Stimulated activated CD8-positive, alpha-beta memory T cell treated with anti-CD3 and anti-CD28 coated beads, Interleukin-7, amount 100 ng/mL, for 1 hour (primary cell): ENCODE measurements at places on chromosomes 13 and 19.

DNA sequence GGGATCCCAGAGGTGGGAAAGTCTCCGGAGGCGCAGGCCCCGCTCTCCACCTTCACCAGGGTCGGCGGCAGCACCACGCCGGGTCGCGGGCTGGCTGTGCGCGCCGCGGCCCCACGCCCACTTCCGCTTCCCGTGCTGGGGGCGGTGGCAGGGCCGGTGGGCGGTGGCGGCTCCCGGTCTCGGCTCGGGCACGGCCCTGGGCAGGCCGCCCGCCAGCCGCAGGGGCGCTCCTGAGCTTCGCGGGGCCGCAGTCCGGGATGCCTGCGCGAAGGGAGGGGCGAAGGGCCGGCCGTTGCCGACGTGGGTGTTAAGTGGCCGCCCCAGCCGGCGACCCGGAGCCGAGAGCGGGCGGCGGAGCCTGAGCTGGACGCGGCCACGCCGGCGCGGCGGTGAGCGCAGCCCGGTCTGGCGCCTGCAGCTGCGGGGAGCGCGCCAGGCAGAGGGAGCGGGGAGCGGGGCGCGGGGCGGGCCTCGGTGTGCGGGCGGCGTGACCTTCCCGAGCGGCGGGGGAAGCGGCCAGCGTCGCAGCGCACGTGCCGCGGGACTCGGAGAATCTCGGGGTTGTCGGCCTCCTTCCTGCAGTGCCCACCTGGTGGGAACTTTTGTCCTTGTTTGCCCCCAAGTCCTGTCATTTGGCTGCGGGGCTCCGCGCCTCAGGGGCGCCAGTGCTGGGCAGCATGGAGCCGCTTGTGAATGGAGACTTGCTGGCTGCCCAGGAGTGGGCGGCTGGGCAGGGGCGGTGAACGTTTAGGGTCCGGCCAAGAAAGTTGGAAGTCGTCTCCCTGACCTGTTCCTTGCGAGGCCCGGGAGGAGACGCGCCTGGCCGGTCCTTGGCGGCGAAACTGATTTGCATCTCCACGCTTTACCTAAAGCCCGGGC, at the start of gene SLC25A15:
SLC25A15 (plus strand) TSS at position 337 of the 879 bp plus-strand sequence. CDS start 3,616 bp downstream, outside the sequence.
- peak; percentile 46 for DNase-seq

DNA sequence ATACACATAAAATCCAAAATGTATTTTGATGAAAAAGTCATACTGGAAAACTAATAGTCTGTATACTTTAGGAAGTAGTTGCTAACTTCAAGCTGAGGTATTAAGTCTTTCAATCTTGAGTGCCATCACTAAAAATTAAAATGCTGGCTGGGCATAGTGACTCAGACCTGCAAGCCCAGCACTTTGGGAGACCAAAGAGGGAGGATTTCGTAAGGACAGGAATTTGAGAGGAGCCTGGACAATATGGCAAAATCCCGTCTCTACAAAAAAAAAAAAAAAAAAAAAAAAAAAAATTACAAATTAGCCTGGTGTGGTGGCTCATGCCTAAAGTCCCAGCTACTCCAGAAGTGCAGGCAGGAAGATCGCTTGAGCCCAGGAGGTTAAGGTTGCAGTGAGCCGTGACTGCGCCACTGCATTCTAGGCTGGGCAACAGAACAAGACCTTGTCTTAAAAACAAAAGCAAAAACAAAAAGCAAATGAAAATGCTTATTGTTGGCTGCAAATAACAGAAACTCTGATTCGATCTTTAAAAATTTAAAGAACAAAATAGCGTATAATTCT, 1994.2 kb upstream of the PCDH20 start:
- DNase-seq, result no peak

DNA sequence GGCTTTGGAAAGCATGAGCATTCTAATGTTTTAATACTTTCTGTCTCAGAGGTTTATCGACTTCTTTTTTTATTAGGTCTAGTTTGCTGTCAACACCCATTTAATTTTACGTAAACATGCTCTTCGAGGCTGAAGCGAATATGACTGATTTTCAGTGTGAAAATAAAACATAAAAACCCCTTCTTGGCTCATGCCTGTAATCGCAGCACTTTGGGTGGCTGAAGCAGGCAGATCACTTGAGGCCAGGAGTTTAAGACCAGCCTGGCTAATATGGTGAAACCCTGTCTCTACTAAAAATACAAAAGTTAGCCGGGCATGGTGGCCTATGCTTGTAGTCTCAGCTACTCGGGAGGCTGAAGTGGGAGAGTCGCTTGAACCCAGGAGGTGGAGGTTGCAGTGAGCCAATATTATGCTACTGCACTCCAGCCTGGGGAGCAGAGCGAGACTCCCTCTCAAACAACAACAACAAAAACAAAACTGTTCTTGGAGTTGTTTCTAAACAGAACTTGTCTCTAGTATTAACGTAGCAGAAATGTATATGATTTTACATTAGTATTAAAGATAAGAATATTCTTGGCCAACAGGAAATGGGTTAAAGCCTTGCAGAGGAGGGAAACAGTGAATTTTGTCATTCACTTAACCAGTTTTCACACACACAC, 7.1 kb upstream of the IGFL3 start:
- DNase-seq, result no peak

GRCh38 chr13:43804461-43805070, 17.8 kb upstream of the ENOX1 start:
- DNase-seq, result no peak

DNA sequence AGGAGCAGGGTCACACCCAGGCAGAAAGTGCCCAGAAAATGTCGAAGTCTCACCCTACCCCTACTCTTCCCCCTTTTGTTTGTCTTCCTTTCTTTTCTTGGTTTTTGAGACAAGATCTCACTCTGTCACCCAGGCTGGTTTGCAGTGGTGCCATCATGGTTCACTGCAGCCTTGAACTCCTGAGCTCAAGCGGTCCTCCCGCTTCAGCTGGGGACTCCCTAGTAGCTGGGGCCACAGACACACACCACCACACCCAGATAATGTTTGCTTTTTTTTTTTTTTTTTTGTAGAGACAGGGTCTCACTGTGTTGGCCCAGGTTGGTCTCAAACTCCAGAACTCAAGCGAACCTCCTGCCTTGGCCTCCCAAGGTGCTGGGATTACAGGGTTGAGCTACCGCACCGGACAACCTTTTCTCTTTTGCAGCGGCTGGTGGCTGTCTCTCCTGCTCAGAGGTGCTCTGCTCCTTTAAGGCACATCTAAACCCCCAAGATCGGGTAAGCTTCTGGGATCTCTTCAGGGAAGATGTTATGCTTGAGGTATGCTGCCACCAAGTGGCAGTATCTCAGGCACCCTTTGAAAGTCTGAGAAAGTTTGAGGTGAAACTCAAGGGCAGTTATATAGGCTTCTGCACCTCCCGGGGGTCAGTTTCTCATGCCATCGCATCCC, 22.4 kb upstream of the EBI3 start:
- DNase-seq, result no peak

DNA sequence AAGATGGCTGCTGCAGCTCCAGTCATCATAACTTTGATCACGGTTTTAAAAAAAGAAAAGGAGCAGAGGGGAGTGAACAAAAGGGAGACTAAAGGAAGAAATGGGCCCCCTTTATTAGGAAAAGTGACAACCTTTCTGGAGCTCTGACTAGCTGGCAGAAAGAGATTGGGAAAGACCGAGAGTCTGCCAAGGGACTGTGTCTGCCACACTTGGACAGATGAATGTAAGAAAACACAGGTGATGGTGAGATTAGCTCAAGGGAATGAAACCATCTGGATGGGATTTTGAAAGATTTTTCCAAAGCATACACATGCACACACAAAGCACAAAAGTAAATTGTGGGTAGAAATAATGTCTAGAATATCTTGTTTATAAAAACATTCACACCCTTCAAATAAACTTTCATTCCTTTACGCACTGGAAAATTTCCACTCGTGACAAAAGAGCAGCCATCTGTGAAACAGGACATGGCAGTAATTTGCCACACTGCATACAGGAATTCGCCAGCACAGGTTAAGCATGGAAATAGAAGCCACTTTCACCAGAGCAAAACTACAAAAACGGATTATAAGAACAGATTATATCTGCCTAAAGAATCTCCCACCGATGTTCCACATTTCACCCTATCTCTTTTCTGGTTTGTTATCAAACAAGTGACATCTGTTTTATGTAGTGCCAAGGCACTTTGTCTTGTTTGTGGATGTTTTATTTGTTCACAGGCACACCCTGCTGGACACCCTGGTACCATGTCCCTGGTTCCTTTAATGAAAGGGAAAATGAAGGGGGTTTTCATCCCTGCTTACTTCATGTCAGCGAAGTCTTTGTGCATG, 819.5 kb downstream of the DIAPH3 start:
- no peak for DNase-seq

- no peak for DNase-seq
Measured at GRCh38 chr13:113928685-113929627, 44.9 kb downstream of the C13orf46 start.

- DNase-seq, result no peak
Measured at GRCh38 chr19:13865571-13866462, 11.1 kb upstream of the NANOS3 start.

DNA sequence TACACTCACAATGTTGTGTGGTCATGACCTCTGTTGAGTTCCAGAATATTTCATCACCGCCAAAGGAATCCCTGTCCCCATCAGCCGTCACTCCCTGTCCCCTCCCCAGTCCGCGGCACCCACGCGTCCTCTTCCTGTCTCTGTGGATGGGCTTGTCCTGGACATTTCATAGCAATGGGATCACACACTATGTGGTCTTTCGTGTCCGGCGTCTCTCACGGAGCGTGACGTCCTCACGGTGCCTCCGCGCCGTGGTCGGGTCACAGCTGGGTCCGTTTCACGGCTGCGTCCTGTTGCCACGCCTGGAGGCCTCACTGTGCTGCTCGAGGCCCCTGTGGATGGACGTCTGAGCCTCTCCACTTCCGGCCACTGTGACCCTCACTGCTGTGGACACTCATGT, 6.6 kb downstream of the AZU1 start:
- no peak for DNase-seq

- no peak for DNase-seq
Measured at GRCh38 chr19:30274987-30275386, 97.2 kb upstream of the ZNF536 start.

GRCh38 chr19:49119411-49120324, at the start of gene PPFIA3:
Gene PPFIA3 (plus strand): TSS chr19:49119544. CDS start chr19:49127874, 8,330 bp downstream.
- no peak for DNase-seq

DNA sequence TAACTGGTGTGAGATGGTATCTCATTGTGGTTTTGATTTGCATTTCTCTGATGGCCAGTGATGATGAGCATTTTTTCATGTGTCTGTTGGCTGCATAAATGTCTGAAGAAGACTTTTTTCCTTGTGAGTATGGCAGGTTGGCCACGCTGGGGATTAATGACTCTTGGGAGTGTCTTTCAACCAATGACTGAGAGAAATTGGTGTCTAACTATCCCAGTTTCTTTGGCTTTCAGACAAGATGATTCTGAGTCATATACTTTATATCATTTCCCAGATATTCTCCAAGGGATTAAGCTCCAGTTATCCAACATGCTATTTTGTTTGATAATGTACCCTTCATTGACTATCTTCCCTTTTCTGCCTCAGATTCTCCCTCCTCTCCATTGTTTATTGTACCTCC, 35.5 kb upstream of the CSNK1A1L start:
- DNase-seq, result no peak

DNA sequence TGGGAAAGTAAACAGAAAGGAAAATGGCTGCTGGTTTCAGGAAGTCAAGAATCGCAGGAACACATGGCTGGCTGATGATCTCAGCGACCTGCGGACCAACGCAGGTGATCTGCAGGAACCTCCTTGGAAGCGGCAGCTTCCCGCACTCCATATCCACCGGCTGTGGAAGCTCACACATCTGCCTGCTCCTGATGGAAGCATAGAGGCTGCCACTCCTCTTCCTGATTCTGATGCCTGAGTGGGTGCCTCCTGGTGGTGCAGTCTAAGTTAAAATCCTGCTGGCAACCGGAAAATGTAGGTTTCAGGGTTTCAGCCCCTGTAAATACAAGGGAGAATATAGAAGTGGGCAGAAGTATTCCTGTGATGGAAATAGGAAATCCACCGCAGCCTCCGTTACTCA, 75.5 kb downstream of the TNFSF13B start:
- DNase-seq, result no peak

GRCh38 chr19:19215792-19216191, 4.0 kb downstream of the NCAN start:
- no peak for DNase-seq

DNA sequence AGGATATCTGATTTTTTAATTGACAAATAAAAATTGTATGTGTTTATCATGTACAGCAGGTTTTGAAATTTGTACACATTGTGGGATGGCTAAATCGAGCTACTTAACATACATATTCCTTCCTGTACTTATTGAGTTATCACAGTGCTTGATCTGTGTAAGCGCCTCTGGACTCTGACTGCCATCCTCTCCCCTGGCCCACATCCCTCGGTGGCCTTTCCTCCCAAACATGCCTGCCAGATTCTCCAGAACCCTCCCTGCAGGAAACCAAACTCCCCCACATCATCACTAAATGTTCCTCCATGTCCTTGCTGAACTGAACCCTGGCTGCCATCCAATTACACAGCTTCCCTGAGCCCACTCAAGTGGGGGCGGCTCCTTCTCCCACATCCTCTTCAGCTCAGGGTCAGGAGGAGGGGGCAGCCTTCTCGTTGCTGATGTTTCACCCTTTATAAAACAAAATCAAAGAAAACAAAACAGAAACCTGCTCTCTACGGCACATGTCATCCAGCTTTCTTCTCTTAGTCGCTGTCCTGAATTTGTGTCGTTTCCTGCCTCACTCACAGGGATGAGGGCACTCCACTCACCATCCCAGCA, 97.1 kb upstream of the SPATA13 start:
- DNase-seq, result no peak

- no peak for DNase-seq
Measured at GRCh38 chr19:10271543-10272086, 695 bp downstream of the ICAM1 start.

DNA sequence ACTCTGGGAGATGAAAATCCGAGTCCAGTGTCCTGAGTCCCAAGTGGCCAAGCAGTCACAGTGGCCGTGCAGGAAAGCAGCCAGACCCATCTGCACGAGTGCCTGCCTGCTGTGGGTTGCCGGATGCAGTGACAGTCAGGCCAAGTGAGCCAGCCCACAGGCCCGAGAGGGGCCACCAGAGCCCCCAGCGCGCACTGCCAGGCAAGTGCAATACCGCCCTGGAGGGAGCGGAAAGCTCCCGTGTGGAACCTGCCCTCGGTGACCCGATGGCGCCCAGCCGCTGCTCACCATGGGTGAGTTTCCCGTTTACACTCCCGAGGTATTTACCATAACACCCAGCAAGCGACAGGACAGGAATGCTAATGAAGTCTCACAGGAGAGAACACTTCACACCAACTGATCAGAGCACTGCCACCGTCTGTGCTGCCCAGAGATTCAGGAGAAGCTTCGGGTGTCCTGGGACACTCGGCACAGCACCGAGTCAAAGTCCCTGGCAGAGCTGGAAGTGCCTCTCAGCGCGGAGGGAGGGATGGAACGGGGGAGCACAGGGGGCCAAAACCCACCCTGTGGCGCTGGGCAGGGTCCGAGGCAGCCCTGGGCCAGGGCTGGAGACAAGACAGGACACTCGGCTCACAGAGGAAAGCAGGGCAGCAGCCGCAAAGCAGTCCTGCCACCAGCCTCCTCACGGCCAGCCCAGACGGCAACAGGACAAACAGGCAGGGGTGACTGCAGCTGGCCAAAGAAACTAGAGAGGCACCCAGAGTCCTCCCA, 21.3 kb upstream of the TINCR start:
- DNase-seq, result no peak

- DNase-seq, result no peak
Measured at GRCh38 chr13:29936051-29936813, 85.8 kb upstream of the UBL3 start.

GRCh38 chr13:100306434-100306999, 217.6 kb downstream of the PCCA start:
- no peak for DNase-seq

GRCh38 chr19:48705431-48705830, 9.7 kb downstream of the FUT2 start:
- DNase-seq, result no peak

- DNase-seq, result no peak
Measured at GRCh38 chr13:106710266-106710665, 142.3 kb upstream of the ARGLU1 start.
